Dermis microvascular lymphatic vessel endothelial cell (primary cell): ENCODE measurements at places on chromosomes 16 and 17. TPM values are rescaled to one million over a fixed set of nuclear protein-coding genes. Genes with fewer than 3 reads are reported as not detected.

PGAP3 gene
- 3.9 and 7.5 TPM in 2 replicates for total RNA-seq

EXOC3L1 gene
- total RNA-seq: 38.8 and 57.7 TPM in 2 replicates

IRF8 gene
- total RNA-seq: 5.1 and 15.8 TPM in 2 replicates

KIF2B gene
- total RNA-seq: not detected in 2 replicates

ERN2 gene
- not detected in 2 replicates for total RNA-seq

KRT9 gene
- total RNA-seq: not detected in 2 replicates

OTOP3 gene
- not detected in 2 replicates for total RNA-seq

ATP2A3 gene
- under 0.01 TPM in 1 of 2 replicates, not detected in the other for total RNA-seq

KRT27 gene
- total RNA-seq: not detected in 2 replicates

SETD1A gene
- total RNA-seq: 1.7 and 4.2 TPM in 2 replicates

MVD gene
- total RNA-seq: 47.5 and 59.7 TPM in 2 replicates

MT1F gene
- 0.51 and 0.64 TPM in 2 replicates for total RNA-seq
